ENCODE measurements at places on chromosomes 6 and 20. TPM values are rescaled to one million over a fixed set of nuclear protein-coding genes. Genes with fewer than 3 reads are reported as not detected.

The HLA-DQB2 gene
- total RNA-seq, result not detected

The OXT gene
- not detected for total RNA-seq

The MICA gene
- total RNA-seq, result 118 TPM

The SIM1 gene
- 1.6 TPM for total RNA-seq

The SMOC2 gene
- total RNA-seq, result not detected

The SLC25A27 gene
- 0.75 TPM for total RNA-seq

The BCAS4 gene
- 22.5 TPM for total RNA-seq

The HLA-DQB1 gene
- not detected for total RNA-seq

The WDR27 gene
- total RNA-seq, result 11.6 TPM

The ANKRD66 gene
- total RNA-seq, result not detected

The TPX2 gene
- 40.1 TPM for total RNA-seq

The ARMH2 gene
- total RNA-seq, result not detected

The ENPP4 gene
- 2.6 TPM for total RNA-seq

The SLC32A1 gene
- not detected for total RNA-seq

The FOXC1 gene
- 0.59 TPM for total RNA-seq

The TUBB2B gene
- total RNA-seq, result 4.1 TPM

The NRM gene
- 1.2 TPM for total RNA-seq

The ELOVL2 gene
- not detected for total RNA-seq

The ARMC12 gene
- not detected for total RNA-seq

The MAS1L gene
- total RNA-seq, result not detected

The GSTA2 gene
- not detected for total RNA-seq

The MAP1LC3A gene
- total RNA-seq, result 17.2 TPM

The FAM184A gene
- total RNA-seq, result 0.08 TPM
